CD4-positive, alpha-beta T cell treated with Interleukin-4 for 1 hour (primary cell): ENCODE measurements at places on chromosomes 2 and 18.

- no peak for DNase-seq
Measured at GRCh38 chr2:36707050-36707449, 10.5 kb downstream of the VIT start.

- DNase-seq = no peak
Measured at GRCh38 chr2:157250836-157251235, 6.7 kb upstream of the GALNT5 start.

DNA sequence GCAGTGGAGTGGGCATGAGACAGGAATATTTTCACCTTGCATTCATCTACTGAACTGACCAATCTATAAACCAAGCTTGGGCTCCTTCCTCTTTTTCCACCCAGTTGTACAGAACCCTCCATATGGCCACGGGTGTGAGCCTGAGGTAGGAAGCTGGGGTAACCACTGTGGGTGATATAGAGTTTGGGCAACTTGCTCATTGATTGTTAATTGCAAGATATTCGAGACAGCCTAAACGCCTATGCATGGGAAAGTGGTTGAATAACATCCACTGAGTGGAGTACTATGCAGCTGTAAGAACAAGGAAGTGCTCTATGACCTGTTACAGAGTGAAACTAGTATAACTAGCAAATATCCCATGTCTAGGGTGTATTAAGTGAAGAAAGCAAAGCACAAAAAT, 7.3 kb upstream of the VAPA start:
- DNase-seq = no peak

- no peak for DNase-seq
Measured at GRCh38 chr18:22488554-22488953, 70.8 kb upstream of the CTAGE1 start.

DNA sequence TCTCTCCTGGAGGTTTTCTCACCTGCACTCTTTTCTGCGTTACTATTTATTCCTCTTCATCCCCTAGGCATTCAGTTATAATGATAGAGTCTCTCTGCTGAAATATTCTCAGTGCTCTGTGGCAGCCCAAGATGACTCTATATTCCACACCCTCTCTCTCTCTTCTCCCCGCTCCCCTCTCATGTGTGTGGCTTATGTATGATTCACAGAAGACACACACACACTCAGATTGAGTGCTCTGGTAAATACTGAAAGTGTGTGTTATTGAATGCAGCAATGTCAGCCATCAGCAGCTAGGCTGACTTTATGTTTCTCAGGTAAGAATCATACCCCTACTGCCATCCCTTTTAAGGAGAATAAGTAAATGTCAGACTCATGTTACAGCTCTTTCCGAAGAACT, 201.2 kb downstream of the SLC4A10 start:
- no peak for DNase-seq

- no peak for DNase-seq
Measured at GRCh38 chr2:153059338-153060052, 341.1 kb downstream of the ARL6IP6 start.

- no peak for DNase-seq
Measured at GRCh38 chr2:69933254-69933828, 18.4 kb downstream of the MXD1 start.

DNA sequence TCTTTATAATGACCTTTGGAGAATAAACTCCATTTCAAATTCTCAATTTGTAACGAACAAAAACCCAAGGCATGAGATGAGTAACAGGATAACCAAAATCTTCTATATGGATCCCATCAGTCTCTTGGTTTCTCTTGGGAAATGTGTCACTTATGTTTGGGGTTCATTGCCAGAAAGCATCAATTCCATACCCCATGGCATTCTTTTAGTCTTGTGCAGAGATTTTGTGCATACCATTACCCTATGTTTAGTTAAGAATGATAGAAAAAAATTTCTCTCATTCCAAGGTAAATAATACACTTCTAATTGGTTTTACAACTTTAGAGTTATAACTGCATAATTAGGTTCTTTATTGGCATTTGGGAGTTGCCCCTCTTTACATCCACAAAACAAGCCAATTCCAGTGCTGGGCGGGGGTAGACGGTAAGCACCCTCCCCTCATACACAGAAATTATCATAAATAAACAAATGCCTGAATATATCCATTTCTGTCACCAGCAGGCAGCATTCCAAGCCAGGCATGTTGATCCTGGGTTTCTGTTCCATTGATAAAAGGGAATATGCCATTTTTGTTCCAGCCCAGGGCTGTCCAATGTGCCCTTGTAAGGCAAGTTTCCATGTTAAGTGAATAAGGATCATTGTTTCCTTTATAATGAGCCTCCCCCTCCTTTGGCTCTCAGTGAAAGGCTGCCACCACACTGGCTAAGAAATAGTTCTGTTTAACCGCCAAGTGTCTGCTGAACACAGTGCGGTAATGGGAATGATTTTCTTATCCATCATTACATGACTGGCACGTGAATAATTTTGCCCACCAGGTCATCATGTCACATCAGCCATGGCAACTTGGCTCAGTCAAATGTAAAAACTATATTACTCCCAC, 680.1 kb upstream of the ZEB2 start:
- no peak for DNase-seq

GRCh38 chr2:176997792-176998169, 214.8 kb upstream of the HNRNPA3 start:
- DNase-seq = no peak
